ENCODE measurements at places on chromosomes 5 and 9.

- no peak for DNase-seq
Observed at GRCh38 chr5:148995791-148996190, 67.1 kb downstream of the SH3TC2 start.

- DNase-seq: no peak
Observed at GRCh38 chr5:96330530-96331140, 102.4 kb downstream of the PCSK1 start.

GRCh38 chr5:147084702-147085101, 150.1 kb upstream of the STK32A start:
- DNase-seq: peak; percentile 5

- DNase-seq: no peak
Observed at GRCh38 chr9:95193067-95193466, 124.4 kb downstream of the FANCC start.

- DNase-seq: no peak
Observed at GRCh38 chr9:132588098-132588497, 5.7 kb downstream of the BARHL1 start.

GRCh38 chr9:78118742-78119473, 87.3 kb upstream of the GNAQ start:
- DNase-seq: no peak

DNA sequence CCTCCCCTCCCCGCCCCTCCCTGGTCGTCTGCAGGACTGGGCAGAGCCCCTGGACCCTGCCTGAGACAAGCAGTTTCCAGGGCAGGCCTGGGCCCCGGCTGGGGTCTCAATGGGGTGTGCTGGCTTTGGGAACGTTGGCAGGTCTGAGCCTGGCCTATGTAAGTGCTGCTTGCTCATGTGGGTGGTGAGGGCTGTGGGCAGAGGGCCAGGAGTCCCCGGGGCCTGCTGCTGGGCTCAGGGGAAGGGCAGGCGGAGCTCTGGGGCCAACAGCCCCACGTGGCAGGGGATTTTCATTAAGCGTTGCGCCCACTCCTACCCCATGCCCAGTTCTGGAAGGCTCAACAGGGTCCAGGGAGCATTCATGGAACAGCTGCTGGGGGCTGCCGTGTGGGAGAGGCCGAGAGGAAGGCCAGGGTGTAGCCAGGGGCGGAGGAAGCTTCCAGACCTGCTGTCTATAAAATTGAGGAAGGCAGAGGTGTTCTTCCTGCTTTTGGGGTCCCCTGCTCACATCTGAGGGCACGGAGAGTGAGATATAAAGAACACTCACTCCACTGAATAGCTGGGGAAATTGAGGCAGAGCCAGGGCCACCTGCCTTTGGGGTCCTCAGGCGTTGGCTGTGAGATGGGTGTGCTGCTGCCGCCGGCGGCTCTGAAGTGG, 32.5 kb downstream of the RXRA start:
- peak; percentile 73 for DNase-seq

- no peak for DNase-seq
Observed at GRCh38 chr5:148599187-148599586, 55.1 kb downstream of the HTR4 start.

DNA sequence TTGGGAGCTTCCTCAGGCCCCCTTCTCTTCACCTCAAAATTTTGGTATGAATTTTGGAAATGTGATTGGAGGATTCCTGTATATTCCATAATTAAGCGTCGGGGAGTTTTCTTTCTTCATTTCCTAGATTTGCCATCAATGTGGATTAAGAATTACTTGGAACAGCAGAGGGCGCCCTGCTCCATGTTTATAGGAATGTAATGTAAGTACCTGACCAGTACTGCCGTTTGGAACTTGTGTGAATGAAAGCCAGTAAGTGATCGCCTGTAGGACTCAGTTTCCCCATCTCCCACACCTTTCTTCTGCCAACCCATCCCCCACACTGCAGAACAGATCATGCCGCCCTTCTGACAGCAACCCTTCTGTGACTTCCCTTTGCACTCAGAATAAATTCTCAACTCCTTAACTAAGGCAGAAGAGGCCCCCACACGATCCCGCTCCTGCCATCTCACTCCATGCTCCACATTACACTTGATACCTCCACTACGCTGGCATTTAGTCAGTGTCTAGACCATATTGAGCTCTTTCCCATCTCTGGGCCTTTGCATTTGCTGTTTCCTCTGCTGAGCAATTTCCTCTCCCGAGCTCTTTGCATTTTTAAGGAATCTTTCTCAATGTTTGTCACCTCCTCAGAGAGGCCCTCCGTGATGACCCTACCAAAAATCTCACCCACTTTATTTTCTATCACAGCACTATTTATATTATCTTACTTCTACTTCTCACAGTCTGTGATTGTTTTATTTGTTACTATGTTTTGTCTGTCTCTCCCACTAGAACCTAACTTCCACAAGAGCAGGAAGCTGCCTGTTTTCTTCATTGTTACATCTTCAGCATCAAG, 79.5 kb upstream of the HTR4 start:
- DNase-seq: peak; percentile 88

DNA sequence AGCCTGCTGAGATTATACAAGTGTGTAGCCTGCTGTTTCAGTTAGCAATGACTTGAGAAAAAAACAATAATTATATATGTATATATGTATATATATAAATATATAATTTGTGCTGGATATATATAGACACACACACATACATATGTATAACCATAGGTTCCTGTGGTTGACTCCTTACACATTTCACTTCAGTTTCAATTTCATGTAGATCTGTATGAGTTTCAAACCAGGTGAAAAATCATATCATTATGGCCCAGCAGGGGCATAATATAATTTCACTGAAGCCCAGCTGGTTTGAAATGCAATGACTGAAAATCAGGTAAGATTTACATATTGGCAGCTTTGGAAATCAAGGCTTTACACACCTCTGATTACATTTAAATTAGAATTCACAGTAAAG, 690.4 kb upstream of the CDH18 start:
- no peak for DNase-seq

DNA sequence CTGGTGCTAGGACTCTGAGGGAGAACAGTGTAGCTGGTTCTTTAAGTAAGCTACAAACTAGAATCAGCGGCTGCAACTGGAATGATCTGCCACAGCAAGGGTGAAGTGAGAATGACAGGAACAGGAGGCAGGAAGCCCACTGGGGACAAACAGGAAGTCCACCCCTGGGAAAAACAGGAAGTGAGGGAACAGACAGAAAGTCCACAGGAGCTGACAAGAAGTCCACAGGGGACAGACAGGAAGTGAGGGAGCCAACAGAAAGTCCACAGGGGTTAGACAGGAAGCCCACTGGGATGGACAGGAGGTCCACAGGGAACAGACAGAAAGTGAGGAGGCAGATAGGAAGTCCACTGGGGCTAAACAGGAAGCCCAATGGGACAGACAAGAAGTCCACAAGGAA, 15.5 kb downstream of the ADAMTS16 start:
- no peak for DNase-seq

GRCh38 chr5:18605186-18605585, 970.9 kb downstream of the TAF11L14 start:
- peak; percentile 0 for DNase-seq
